Kidney tubule cell (primary cell): ENCODE measurements at places on chromosomes 1 and 21.

- DNase-seq, result no peak
Measured at GRCh38 chr1:184843732-184844495, 89.3 kb upstream of the EDEM3 start.

GRCh38 chr1:40303051-40303771 is 13.9 kb downstream of the COL9A2 start:
- no peak for DNase-seq

DNA sequence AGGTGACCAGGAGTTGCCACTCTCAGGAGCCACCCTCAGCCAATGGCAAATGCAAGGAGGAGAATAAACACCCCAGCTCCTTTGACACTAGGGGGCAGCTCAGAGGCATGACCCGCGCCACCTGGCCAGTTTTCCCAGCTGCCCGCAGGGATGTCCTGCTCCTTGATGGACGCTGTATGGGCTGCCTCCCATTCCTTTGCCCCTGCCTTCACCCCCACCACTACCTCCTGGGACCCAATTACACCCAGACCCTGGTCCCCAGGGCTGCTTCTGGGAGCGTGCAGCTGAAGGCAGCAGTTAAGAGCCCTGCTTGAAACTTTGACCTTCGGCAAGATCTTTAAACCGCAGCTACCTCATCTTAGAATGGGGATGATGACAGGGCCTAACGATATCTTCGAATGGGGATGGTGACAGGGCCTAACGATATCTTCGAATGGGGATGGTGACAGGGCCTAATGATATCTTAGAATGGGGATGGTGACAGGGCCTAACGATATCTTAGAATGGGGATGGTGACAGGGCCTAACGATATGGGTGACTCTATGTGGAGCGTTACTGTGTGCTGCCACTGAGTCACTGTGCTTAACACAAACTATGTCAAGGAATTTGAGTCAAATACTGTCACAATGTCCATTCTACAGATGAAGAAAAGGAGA is 163.0 kb upstream of the KAZN start:
- no peak for DNase-seq

GRCh38 chr1:20753589-20753988 is 21.1 kb upstream of the SH2D5 start:
- DNase-seq, result peak; percentile 4

DNA sequence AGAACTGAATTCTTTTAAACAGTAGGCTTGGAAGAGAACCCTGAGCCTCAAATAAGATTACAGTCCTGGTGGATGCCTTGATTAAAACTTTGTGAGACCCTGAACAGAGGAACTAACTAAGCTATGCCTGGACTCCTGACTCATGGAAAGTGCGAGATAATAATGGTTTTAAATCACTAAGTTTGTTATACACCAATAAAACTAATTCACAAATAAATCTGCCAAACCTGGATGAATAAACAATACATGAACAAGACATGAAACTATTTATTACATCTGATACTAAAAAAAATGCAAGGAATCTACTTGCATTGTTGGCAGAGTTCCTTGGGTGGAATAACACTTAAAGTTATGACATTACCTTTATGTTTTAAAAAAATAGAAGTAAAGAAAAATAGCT is 118.4 kb downstream of the PIGK start:
- DNase-seq, result no peak

GRCh38 chr1:19169642-19170041 is 40.4 kb downstream of the UBR4 start:
- peak; percentile 5 for DNase-seq

DNA sequence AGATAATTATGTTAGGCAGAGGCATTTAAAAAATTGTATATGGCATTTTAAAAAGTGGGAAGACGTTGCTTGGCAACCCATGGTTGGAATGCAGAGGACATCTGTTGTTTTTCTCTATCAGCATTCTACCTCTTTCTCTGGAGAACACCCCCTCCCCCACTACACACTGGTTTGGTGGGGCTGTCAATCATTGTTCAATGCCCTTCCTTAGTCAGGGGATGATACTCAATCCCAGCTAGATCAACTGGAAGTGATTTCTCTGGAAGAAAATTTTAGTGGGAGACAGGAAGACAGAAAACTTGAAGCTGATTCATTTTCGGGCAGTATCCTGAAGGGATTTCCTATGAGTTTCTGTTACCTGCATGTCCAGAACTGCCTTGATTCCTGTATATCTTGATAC is 35.7 kb upstream of the CAP1 start:
- DNase-seq, result peak; percentile 11
